IMR-90 (cell line): ENCODE measurements at places on chromosomes 3 and 15. TPM values are rescaled to one million over a fixed set of nuclear protein-coding genes. Genes with fewer than 3 reads are reported as not detected.

The APBA2 gene
- total RNA-seq = 27.8 and 33.0 TPM in 2 replicates

The FGD5 gene
- not detected in 2 replicates for total RNA-seq

The GOLGA6L7 gene
- total RNA-seq = not detected in 2 replicates

The GOLGA8N gene
- 0.72 and 0.83 TPM in 2 replicates for total RNA-seq

The ST3GAL6 gene
- total RNA-seq = 0.36 and 1.4 TPM in 2 replicates

The NR2E3 gene
- total RNA-seq = under 0.01 and 0.56 TPM in 2 replicates

The ARPP21 gene
- not detected in 2 replicates for total RNA-seq

The CD200R1 gene
- under 0.01 TPM in 2 replicates for total RNA-seq

The NMNAT3 gene
- total RNA-seq = under 0.01 and 0.36 TPM in 2 replicates

The RBPMS2 gene
- total RNA-seq = under 0.01 TPM in 1 of 2 replicates, not detected in the other

The TMCO5A gene
- total RNA-seq = not detected in 2 replicates
